Muscle of leg (tissue), 16 donors: ENCODE measurements at places on chromosomes 7 and 10. TPM values are rescaled to one million over a fixed set of nuclear protein-coding genes. Genes with fewer than 3 reads are reported as not detected.

The ZNF37A gene
- 12.2 TPM for total RNA-seq

The OLAH gene
- total RNA-seq: 0.13 TPM

DNA sequence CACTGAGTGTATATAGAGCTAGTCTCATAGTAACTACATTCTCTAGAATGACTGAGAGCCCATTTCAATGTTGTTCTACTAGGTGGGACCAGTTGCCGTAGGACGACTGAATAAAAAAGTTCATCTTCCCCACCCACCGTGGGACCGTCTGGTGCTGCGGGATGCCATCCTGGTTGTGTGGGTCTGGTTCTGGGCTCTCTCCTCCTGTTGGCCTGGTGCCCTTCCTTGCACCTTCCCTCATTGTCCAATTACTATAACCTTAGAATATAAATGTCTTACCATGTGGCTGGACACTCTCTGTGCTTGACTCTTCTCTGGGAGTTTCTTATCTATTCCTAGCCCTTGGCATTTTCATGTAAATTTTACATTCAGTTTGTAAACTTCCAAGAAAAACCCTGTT is 344.4 kb downstream of the TCERG1L start:
- H3K36me3 ChIP-seq: no peaks in the 10 kb centered on the region
- H3K27me3 ChIP-seq: peaks cover 6% of the 10 kb centered on the region
- H3K4me3 ChIP-seq: no peak overlapping the region
- DNase-seq: no peak
- peaks cover 2% of the 10 kb centered on the region for H3K4me1 ChIP-seq

The ADIRF gene
- total RNA-seq: 9.7 TPM
